ENCODE measurements at places on chromosomes 1 and 21.

GRCh38 chr1:10471411-10472219 is 714 bp downstream of the DFFA start:
- DNase-seq, result no peak

DNA sequence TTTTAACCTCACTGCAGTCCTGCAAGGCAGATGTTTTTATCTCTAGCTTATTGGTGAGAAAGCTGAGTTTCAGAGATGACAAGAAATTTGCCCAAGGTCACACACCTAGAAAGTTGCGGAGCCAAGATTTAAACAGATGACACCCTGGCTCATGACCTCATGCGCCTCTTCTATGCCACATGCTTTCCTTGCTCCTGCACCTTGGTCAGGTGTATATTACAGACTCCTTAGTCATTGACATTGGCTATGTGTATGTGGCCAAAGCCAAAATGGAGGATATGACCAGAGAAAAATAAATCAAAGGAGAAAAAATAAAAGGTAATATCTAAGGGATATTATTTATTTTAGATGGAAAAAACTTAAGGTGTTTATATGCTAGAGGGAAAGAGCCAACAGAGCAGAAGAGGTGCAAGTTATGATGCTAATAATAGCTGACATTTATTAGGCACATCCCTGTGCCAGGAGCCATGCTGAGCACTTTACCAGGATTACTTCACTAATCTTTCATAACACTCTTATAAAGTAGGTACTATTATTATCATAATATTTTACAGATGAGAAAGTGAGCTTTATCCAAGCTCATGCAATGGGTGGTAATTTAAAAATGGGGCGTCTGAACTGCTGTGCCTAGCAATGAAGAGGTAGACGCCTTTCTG is 13.8 kb upstream of the MYOC start:
- DNase-seq, result no peak

GRCh38 chr1:92538048-92538412 is 51.3 kb upstream of the GFI1 start:
- DNase-seq, result no peak

- DNase-seq, result no peak
These were observed 12.2 kb downstream of the PABPC4 start for GRCh38 chr1:39564340-39564739.

- no peak for DNase-seq
These were observed 93.8 kb upstream of the COL6A1 start for GRCh38 chr21:45887788-45888187.

DNA sequence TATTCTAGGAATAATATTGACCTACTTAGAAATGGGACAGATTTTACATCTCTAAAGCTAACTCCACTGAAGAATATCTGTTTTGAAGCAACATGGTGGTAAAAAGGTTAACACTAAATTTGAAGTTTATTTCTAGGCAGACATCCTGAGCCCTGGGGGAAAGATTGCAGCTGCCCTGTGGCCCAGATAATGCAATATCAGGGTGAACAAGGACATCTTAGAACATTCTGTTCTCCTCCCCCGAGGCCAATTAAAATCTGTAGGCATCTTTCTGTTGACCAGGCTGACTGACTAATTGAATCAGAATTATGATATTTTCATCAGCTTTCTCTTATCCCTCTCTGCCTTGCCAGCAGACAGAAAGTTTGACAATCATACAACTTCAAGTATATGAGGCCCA is 149.8 kb upstream of the DUSP10 start:
- DNase-seq, result no peak

GRCh38 chr21:39103689-39104088 is 79.6 kb downstream of the PSMG1 start:
- no peak for DNase-seq

DNA sequence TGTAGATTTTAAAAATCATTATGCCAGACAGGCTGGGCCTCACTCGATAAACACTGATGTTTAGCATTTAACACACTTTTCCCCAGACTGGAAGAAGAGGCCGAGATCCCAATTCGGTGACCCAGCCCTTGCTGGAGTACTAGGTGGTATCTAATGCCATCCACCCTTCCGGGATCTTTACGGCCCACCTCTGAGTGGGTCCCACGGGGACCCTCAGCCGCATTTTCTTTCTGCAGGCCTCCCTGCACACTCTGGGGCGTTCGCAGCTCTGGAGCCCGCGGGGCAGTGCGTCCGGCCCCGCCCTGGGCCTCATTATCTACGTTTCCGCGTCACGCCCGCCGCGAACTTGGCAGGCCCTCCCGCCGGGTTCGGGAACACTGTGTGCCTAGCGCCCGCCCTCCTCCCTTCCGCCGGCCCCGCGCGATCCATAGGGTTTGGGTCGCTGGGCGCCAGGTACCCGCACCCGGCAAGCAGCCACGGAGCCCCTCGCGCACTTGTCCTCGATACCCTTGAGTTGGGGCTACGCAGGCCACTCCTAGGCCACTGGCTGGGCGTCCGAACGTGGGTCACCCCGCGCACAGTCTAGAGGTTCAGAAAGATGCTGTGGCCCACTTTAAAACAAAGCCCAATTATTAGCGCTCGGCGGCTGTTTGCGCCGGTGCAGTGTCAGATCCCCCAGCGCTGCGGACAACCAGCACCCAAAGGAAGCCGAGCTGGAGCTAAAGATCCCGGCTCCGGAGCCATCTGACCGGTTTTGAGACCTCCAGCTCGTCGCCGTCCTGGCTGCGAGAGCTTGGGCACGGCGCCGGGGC is 950 bp upstream of the EVA1C start:
- peak; percentile 85 for DNase-seq

GRCh38 chr1:76203127-76203526 is 128.6 kb downstream of the ST6GALNAC3 start:
- DNase-seq, result no peak

GRCh38 chr1:109573785-109574184 is 25.4 kb downstream of the GNAI3 start:
- DNase-seq, result no peak

GRCh38 chr1:97137862-97138514 is 416.4 kb downstream of the PTBP2 start:
- DNase-seq, result no peak

GRCh38 chr1:207883660-207884250 is 27.2 kb downstream of the CD34 start:
- DNase-seq, result no peak

GRCh38 chr1:218886101-218886871 is 287.4 kb upstream of the LYPLAL1 start:
- DNase-seq, result no peak

GRCh38 chr1:155038602-155039307 is 5.1 kb downstream of the DCST1 start:
- no peak for DNase-seq

DNA sequence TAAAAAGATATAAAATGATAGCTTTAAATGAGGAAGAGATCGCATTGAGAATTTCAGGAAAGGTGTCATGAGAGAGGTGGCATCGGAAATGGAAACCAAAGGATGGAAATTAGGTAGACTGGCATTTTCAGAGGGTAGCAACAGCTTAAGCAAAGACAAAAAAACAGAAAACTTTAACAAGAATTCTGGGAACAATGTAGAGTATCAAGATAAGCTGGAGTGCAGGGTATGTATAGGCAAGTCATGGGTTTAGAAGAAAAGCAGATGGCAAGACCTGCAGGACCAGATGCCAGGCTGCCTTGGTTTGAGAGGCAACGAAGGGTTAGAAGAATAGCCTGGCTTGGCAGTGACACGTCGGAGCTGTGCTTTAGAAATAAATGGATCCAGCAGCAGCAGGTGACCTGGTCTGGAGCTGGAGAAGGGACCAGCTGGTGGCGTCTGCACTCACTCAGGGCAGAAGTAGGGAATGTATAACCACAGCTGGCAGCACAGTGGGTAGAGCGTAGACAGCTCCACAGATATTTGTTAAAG is 149.4 kb upstream of the TIAM1 start:
- no peak for DNase-seq

GRCh38 chr1:205373022-205373797 is 16.5 kb upstream of the KLHDC8A start:
- no peak for DNase-seq

DNA sequence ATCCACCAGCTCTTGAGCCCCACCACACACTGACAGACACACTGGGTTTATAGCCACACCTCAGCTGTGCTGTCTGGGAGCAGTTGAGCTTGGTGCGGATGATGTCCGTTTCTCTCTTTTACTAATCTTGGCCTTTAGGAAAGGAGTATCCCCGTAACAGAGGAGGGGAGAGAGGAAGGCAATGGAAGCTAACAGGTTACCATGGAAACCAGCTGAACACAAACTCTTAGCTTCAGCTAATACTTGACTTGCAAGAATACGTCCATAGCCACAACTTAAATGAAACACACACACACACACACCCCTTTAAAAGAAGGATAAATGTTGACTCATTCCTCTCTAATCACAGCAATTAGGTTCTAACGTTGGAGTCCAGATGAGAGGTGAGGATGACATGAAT is 28.0 kb upstream of the LRRN2 start:
- no peak for DNase-seq

GRCh38 chr1:19208710-19209438 is 1.2 kb downstream of the UBR4 start:
- peak; percentile 61 for DNase-seq

DNA sequence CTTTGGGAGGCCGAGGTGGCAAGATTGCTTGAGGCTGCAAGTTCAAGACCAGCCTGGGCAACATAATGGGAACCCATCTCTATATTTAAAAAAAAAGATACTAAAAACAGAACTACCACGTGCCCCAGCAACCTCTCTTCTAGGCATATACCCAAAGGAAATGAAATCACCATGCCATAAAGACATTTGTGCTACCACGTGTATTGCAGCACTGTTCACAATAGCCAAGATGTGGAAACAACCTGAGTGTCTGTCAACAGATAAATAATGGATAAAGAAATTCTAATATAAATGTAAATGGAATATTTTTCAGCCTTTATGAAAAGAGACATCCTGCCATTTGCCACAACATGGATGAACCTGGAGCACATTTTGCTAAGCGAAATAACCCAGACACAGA is 128.6 kb downstream of the PCNX2 start:
- no peak for DNase-seq

GRCh38 chr1:160082487-160082886 is 1.1 kb downstream of the KCNJ9 start:
- no peak for DNase-seq

- DNase-seq, result peak; percentile 86
These were observed 7.4 kb downstream of the RABGAP1L start for GRCh38 chr1:174166530-174167264.

GRCh38 chr1:116078699-116079223 is 32.4 kb upstream of the MAB21L3 start:
- DNase-seq, result no peak

DNA sequence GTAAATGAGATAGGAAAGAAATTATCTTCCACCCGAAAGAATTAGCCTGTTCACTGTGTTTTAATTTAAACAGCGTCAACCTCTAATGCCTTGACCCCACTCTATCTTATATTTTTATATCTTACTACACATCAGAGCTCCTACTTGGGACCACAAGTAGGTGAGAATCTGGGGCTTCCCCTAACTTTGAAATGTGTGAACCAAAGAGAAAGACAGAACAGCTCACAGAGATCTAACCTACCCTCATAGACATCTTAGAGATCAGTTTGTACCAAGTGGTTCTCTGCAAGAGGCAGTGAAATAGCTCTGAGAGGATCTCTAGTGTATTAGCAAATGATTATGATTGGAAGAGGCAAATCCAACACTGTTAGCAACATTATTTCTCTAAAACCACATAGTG is 31.0 kb upstream of the IFI16 start:
- no peak for DNase-seq

GRCh38 chr1:76252431-76252830 is 177.9 kb downstream of the ST6GALNAC3 start:
- DNase-seq, result no peak

DNA sequence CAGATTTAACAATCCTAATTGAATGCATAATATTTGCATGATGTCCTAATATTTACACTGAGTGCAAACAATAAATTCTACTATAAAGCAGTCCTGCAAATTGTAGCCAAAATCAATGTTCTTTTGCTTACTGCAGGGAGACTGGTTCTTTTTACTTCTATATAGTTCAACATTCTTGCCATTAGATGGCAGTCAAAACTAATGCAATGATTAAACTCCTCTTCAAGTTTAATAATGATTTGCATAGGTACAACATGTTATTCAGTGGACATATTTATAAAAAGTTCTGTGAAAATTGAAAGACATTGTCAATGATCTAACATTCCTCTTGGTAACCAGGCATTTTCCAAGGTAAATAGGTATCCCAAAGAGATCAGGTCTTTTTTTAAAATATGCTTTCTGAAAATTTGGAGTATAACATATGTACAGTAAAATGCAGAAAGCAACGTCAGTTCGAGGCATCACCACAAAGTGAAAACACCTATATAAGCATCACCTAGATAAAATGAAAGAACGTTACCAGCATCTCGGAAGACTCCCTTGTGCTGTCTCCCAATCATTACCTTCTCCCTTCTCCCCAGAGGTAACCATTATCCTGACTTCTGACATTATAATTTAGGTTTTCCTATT is 9.8 kb upstream of the FNBP1L start:
- DNase-seq, result peak; percentile 82

- DNase-seq, result no peak
These were observed 633.0 kb upstream of the B3GALT2 start for GRCh38 chr1:193819376-193819775.

- DNase-seq, result no peak
These were observed 51.6 kb downstream of the TRMT1L start for GRCh38 chr1:185105121-185105520.

DNA sequence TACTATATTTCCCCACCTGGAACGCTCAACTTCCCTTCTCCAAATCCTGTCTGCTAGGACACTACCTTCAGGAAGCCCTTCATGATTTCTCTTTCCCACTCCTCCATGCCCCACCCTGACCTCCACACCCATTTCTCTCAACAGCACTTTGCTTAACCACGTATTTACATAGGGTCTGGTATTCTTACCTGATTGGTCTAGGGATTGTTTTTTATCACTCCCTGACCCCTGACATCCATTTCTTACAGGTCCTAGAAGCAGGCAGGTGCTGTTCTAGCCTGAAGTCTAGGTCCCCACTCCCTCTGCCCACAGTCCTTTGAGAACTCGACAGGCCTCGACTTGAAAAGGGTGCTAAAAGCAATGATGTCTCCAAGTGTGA is 47.5 kb downstream of the DMAP1 start:
- DNase-seq, result no peak

DNA sequence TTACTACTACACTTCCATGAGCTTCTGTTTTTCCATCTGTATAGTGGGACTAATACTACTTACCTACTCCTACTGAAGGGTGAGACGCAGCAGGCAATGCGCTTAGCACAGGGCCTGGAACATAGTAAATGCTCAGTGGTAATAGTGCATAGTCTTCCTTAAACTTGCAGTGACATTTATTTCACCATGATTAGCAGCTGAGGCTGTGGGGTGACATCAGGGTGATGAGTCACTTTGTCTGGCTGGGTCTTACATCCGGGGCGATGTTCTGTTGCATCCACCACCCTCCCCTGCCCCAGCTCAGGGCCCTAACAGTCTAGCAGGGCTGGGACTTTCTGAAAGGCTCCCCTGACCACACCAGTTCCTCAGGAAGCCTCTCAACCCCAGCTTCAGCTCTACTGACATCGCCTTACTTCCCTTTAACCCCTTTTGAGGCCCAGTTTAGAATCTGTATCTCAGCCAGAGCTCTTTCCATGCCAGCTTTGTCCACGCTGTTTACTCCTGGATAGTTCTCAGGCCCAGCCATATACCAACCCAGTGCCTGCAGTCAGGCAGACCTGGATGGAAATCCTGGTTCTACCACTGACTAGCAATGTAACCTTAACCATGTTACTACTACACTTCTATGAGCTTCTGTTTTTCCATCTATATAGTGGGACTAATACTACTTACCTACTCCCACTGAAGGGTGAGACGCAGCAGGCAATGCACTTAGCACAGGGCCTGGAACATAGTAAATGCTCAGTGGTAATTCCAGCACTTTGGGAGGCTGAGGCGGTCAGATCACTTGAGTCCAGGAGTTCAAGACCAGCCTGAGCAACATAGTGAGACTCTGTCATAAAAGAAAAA is 66.3 kb downstream of the CD58 start:
- peak; percentile 94 for DNase-seq

GRCh38 chr1:46520063-46520911 is 30.7 kb downstream of the DMBX1 start:
- no peak for DNase-seq

Measured in hematopoietic multipotent progenitor cell treated with erythropoietin and hydrocortisone succinate and interleukin-3 and kit ligand, for 15 days (in vitro differentiated cells).